ENCODE measurements at places on chromosomes 11 and 22.

GRCh38 chr11:119254239-119254638 is 48.1 kb downstream of the CBL start:
- DNase-seq: peak; percentile 64

- DNase-seq: no peak
Measured at GRCh38 chr11:69894648-69895047, 75.4 kb upstream of the FGF3 start.

DNA sequence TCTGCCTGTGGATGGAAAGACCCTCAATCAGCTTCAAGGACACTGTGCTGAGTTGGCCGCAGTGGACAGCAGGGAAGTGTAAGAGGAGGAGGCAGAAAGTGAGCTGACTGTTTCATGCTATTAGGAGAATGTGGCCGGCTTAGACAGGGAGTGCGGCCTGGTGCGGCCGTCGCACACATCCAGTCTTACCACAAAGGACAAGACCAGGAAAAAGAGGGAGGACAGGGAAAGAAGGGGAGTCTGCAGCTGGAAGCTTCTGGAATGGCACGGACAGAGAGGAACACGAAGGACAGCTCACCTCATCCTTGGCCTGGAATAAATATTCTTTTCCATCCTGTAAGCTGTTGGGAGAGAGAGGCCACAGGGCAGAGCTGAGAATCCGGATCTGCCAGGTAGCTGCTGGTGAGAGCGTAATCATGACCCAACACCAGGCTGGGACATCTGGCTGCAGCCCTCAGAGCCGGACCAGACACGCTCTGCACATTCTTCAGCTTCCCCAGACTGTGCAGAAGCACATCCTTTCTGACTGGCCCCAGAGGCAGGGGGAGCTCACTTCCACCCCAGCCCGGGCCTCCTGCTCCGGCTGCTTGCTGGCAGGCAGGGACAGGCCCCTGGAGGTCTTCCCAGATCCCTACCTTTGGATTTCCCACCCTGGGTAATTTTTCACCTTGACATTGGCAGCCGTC is 8.6 kb upstream of the RBM4B start:
- DNase-seq: no peak

DNA sequence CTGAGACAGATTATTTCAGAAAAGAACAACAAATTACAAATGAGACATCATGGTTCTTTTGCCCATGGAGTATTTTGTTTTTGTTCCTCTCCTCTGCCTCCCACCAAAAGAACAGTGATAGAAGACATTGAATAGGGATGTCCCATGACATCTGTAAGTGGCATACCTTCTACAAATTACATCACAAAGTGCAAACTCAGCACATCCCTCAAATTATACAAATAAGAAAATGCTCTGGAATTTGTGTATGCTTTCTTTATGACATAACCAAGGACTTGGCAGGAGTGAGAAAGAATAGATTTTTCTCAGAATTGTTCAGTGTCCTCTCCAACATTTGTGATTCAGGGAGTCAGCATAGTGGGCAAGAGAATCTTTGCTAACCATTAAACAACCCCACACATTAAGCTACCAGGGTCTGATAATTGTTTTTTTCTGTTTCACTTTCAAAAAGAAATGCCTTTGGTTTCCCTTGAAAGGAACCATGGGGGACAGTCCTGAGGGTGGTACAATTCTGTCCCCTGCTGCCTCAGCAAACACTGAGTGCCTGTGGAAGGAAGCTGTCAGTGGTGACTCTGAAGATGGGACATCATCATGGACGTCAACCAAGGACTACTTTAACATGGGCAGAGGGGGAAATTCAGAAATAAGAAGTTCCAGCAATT is 430.3 kb downstream of the AASDHPPT start:
- DNase-seq: no peak

DNA sequence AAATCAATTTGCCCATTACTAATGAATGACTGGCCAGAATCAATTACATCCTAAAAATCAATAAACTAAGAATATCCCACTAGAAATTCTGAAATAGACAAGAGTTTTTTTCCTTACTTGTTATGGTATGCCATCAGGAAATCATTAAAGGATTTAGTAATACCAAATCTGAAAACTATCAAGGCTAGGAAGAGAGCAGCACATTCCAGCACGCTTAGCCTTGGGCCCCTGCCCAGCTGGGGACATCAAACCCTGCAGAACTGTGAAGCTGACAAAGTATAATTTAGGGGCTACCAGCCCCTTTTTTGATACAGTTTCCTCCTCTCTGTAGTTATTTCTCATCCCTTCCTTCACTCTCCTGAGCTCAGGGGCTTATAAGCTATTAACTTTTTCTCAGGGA is 247.8 kb upstream of the ZC3H12C start:
- DNase-seq: no peak

- no peak for DNase-seq
Measured at GRCh38 chr11:95676308-95676707, 113.3 kb downstream of the FAM76B start.

DNA sequence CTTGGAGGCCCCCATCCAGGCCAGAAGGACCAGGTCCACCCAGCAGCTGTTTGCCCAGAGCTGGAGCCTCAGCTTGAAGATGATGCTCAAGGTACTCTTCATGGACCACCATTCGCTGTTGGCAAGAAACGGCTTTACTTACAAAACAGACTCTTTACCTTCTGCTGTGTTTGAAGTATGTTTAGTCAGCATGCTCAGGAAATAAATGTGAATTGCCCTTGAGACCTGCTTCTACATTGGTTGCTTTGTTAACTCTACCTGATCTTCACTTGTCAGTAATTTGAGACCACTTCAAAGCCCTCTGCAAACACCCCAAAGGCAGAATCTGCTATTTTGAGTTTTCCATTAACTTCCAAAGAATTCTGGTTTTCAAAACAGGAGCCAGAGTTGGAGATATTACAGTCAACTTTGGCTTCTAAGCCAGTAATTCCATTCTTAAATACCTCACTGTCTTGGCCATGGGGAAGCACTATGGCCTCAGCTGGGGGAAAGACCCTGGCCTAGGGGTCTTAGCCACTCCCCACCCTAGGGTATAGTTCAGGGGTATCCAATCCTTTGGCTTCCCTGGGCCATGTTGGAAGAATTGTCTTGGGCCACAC is 2.7 kb downstream of the UQCR10 start:
- DNase-seq: no peak

- no peak for DNase-seq
Measured at GRCh38 chr11:59197991-59198390, 14.7 kb downstream of the MPEG1 start.

DNA sequence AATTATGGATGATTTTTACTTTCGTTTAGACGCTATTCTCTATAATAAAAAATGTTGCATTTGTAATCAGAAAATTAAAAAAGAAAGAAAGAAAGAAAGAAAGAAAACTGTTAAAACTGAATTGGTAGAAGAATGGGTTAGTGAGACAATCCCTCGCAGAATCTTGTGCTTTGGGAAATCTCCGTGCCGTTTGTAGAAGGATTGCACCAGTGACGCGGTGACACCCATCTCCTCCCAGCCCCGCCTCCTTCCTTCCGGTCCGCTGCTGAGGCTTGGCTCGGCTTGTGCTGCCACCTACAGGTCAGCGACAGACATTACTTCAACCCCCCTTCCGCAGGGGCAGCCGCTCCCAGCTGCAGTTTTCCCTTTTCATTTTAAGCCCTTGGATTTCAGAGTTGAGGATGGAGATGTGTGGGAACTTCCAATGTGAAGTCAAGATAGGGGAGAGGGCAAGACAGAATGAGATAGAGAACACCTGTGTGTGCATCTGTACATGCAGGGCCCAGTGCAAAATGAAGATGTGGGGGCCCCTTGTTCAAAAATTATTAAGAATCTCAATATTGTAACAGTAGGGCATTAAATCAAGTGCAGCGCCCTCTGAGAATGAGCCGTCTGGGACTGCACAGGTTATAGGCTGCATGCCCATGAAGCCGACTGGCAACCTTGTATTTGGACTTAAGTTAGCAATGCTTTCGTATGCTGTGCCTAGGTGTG is 41.1 kb downstream of the TST start:
- peak; percentile 80 for DNase-seq

- DNase-seq: no peak
Measured at GRCh38 chr11:127609025-127609773, 608.6 kb upstream of the KIRREL3 start.

DNA sequence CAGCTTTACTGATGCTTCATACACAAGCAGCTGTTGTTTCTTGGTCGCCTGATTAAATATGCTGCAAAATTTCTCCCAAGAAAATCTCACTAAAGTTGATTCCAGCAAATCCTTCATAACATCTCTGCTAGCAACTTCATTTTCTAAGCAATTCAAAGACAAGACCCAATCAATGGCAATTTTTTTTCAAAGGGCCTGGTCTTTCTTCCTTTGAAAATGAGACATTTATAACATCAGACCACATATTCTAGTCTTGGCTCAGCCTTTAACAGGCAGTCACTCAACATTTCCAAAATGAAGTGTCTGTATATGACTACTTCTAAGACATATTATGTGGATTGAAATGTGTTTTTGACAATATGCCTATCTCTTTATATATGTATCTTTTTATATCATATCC is 702.6 kb downstream of the KCNA4 start:
- DNase-seq: no peak

GRCh38 chr11:114166897-114167323 is 107.4 kb downstream of the ZBTB16 start:
- no peak for DNase-seq

DNA sequence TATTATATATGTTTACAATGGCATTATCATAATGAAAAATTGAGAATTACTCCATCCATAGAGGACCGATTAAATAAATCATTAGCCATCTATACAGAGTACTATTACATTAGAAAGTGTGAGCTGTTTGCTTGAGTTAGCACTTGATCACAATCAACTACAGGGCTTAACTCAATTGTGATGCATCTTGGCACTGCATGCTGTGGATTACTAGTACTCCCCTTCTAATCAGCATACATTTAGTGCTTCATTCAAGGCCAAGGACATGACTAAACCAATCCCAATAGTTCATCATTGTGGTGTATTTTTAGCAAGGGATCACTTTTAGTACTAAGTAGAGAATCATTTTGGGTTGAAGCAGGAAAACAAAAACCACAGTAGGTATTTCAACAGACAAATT is 23.5 kb upstream of the ARHGAP42 start:
- no peak for DNase-seq

DNA sequence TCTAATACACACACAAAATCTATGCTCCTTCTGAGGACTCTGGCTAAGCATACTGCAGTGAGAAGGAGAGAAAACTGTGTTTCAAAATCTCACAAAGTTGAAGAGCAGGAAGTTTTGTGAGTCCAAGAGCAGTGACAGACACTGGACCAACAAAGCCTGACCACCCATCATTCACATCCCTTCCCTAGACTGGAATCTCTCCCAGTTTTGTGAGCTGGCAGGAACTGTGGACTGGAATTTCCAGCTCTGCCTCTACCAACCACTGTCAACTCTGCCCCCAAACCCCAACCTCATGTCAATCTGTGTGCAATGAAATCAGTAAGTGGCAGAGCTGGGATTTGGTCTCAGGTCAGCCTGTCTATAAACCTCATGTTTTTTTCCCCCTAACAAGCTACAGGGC is 112.6 kb downstream of the ARL14EP start:
- no peak for DNase-seq

DNA sequence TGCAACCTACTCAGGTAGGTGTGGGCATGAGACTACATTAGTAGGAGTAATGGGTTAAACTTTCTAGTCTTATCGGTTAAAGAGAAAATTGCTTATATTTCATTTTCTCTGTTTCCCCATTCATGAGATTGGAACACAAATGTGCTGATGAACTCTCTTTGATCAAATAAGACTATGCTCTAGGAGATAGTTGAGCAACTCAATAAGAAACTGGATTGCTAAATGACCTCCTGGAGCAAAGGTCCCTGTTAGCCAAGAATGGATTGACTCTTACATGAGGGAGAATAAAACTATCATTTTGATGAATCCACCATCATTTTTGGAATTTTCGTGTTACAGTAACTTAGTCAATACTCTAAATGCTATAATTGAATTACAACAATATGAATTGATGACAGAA is 11.1 kb upstream of the NOX4 start:
- DNase-seq: no peak

DNA sequence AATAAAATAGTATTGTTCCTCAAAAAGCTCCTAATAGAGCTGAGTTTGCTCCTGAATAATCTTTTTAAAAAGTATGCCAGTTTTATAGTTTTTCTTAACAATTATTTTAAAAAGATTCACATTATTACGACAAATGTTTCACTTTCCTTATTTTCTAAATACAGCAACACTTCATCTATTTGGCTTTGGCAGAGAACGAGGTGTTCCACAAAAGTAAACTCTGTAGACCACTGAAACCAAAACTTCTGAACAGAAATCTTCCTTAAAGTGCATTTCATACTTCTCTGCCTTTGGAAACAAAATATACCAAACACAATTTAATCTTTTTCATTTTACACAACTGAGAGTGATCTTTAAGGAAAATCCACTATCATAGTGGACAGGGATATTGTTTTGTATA is 133.6 kb upstream of the MTMR2 start:
- DNase-seq: no peak

- DNase-seq: no peak
Measured at GRCh38 chr22:46360891-46361290, 25.4 kb downstream of the TRMU start.

- DNase-seq: no peak
Measured at GRCh38 chr11:112226831-112227401, 688 bp downstream of the PTS start.

DNA sequence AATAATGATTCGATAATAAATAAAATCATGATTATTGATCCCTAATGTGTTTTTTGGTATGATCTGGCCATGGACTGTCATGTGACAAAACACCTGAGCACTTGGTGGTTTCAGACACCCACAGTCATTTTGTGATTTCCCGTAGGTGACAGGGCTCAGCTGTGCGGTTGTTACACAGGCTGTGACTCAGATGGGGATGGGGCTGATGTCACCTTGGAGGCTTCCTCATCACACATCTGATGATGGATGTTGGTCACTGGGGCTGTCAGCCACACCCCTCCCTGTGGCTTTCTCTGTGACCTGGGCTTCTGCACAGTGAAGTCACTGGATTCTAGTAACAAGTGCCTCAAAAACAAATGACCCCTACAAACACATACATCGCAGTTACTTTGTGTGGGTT is 995.1 kb downstream of the BRD1 start:
- DNase-seq: peak; percentile 21

DNA sequence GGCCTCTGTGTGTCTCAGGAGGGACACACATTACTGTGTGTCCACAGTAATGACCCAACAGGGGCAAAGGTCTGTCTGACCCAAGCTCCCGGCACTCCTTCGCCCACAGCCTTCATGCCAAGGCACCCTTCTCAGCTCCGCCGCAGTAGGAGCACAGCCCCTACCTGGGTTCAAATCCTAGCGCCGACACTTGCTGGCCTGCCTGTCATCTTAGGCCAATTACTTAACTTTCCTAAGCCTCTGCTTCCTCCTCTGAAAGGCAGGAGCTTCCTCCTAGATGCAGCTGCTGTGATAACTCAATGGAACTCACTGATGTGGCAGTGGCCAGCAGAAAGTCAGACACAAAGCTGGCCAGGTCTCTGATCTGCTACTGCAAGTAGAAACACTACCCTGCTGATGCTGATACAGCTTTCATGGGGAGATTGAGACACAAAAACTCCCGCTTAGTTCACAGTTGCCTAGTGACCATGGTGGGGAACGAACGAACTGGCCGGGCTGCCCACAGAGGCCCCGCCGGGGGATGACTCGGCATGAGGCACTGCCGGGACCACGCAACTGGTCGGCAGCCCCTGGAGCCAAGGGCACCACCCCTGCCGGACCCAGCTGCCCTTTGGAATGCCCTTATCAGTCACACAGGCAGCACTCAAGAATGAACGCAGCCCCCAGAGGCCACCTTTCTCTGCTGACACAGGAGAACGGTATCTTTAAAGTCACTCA is 8.1 kb downstream of the EHD1 start:
- no peak for DNase-seq
